ENCODE measurements at places on chromosomes 2 and 18.

- DNase-seq, result no peak
Measured at GRCh38 chr2:145690183-145690778, 1170.4 kb upstream of the ZEB2 start.

- no peak for DNase-seq
Measured at GRCh38 chr2:239288951-239289511, 111.8 kb downstream of the HDAC4 start.

- DNase-seq, result no peak
Measured at GRCh38 chr18:74477771-74478170, 18.4 kb upstream of the CNDP2 start.

DNA sequence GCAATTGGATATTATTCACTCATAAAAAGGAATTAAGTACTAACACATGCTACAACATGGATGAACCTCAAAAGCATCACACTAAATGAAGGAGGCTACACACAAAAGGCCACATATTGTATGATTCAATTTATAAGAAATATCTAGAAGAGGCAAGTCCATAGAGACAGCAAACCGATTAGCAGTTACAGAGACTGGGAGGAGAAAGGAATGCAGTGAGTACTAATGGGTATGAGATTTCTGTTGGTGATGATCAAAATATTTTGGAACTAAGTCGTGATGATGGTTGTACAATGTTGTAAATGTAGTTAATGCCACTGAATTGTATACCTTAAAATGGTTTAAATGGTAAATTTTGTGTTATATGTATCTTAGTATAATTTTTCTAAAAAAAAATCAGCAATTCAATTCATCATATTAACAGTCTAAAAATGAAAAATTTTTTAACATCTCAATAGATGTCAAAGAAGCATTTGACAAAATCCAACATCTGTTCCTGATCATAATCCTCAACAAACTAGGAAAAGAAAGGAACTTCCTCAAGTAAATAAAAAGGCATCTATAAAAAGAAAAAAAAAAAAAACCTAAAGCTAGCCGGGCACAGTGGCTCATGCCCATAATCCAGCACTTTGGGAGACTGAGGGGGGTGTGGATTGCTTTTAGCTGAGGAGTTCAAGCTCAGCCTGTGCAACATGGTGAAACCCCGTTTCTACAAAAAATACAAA lies 98.1 kb downstream of the TGIF1 start:
- DNase-seq, result no peak

DNA sequence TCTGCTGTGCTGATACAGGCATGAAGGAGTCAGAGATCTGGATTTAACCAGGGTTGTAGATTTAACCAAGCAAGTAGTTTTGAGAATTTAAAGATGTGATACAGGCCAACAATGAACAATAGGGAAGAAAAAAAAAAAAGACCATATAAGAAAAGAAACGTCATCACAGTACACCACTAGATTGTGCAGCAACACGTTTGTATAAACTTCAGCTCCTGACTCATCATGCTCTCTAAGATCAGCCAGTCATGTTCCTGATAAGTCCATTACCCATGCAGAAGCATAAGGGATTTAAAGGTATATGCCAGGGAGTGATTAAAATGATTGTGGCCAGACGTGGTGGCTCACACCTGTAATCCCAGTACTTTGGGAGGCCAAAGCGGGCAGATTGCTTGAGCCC lies 22.3 kb upstream of the ERICH2 start:
- DNase-seq, result no peak

- DNase-seq, result no peak
Measured at GRCh38 chr2:88738271-88738670, 46.8 kb downstream of the RPIA start.

DNA sequence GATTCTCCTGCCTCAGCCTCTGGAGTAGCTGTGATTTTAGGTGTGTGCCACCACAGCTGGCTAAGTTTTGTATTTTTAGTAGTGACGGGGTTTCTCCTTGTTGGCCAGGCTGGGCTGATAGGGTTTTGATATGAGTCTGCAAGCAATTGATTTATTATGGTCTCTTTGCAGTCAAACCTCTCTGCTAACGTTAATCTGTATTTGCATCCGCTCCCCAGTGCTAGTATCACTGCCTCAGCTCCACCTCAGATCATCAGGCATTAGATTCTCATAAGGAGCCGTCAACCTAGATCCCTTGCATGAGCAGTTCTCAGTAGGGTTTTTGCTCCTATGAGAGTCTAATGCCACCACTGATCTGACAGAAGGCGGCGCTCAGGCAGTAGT lies 19.0 kb downstream of the HAT1 start:
- no peak for DNase-seq

DNA sequence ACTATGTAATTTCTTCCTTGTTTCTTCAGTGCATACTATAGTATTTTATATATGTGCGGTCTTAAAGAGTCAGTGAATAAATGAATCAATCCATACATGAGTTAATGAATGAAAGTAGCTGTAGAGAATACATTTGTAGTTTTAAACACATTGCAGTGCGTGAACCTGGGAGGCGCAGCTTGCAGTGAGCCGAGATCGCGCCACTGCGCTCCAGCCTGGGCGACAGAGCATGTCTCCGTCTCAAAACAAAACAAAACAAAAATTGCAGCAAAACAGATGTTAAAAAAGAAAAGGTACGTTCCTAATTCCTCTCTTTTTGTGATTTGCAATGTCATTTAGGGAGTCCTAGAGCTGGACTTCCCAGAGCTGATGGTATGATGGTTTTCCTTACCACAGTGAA lies 1144.8 kb upstream of the FANCL start:
- no peak for DNase-seq

- no peak for DNase-seq
Measured at GRCh38 chr2:146481629-146482028, 1363.2 kb upstream of the ACVR2A start.

GRCh38 chr2:56318147-56318546 lies 134.4 kb downstream of the CCDC85A start:
- DNase-seq, result no peak

GRCh38 chr2:219707496-219708285 lies 80.3 kb downstream of the SLC4A3 start:
- no peak for DNase-seq

DNA sequence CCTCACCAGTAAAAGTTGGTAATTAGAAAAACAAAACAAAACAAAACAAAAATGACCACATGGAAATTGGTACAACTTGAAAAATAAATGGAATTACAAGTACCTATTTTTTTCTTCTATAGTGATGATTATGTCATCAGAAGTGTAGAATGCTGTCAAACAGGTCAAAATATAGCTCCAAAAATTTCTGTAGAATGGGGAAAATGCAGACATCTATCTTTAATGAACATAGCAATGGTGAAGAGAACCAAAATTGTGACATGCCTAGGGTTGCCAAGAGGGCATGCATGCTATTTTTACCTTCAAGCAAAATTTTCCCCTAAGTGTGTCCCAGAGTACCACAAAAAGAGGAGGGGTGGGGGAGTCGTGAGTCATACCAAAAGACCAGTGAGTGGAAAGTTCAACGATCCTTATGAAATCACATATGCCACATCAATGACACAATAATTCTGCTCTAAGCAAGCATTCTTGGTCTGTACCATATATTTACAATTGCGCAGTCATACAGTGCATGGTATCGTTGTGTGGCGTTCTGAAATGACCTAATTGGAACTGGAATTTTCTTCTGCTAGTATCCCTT lies 1436.4 kb downstream of the SUCLG1 start:
- no peak for DNase-seq

- DNase-seq, result no peak
Measured at GRCh38 chr18:44423814-44424644, 256.7 kb upstream of the SETBP1 start.

DNA sequence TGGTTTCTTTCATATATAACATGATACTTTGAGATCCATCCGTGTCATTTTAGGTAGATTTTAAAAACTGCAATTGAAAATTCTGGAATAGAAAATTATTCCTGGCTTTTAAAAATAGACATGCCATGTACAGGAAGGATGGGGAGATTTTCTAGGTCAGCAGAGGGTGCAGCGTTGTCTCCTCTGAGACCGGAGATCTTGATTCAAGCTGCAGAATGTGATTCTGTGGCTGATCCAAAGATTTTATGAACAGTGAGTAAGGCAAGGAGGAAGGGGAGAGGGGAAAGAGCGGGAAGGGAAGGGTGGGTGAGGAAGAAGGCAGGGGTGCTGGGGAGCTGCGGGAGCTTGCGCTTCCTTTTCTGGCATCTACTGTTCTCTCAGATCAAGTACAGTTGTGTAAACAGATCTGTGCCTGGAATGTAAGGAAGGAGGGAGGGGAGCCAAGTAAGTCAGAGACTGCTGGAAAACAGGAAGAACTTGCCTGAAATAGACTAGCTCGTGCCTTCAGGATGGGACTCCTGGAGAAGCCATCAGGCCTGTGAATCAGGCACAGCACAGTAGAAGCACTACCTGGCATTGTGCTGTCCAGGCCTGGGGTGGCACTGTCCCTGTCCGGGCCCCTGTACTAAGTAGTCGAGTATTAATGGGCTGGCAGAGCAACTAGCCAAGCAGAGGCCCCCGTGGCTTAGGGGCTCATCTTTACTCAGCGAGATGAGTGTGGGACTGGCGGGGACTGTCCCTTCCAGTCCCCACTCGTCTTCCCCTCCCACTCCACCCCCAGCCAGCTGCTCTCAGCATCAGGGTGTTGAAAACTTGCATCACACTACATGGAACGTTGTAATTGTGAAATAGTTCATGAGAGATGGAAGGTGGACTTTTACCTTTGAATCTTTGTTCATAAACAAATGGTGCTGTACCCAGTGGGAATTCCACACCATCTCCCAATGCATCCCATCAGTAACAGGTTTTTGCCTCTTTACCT lies 163.5 kb downstream of the UXS1 start:
- DNase-seq, result no peak

- DNase-seq, result peak; percentile 79
Measured at GRCh38 chr2:240435457-240435947, at the start of gene GPC1. Gene GPC1 (plus strand): TSS chr2:240435663. CDS start chr2:240435919, 256 bp downstream.

DNA sequence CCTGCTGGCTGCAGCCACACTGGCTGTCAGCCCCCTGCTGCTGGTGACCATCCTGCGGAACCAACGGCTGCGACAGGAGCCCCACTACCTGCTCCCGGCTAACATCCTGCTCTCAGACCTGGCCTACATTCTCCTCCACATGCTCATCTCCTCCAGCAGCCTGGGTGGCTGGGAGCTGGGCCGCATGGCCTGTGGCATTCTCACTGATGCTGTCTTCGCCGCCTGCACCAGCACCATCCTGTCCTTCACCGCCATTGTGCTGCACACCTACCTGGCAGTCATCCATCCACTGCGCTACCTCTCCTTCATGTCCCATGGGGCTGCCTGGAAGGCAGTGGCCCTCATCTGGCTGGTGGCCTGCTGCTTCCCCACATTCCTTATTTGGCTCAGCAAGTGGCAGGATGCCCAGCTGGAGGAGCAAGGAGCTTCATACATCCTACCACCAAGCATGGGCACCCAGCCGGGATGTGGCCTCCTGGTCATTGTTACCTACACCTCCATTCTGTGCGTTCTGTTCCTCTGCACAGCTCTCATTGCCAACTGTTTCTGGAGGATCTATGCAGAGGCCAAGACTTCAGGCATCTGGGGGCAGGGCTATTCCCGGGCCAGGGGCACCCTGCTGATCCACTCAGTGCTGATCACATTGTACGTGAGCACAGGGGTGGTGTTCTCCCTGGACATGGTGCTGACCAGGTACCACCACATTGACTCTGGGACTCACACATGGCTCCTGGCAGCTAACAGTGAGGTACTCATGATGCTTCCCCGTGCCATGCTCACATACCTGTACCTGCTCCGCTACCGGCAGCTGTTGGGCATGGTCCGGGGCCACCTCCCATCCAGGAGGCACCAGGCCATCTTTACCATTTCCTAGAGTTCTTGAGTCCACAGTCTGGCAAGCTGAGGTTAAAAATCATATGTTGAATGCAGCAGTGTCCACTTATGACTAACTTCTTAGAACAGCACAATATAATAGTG lies 741 bp downstream of the GPR148 start:
- no peak for DNase-seq

GRCh38 chr18:55839343-55839742 lies 251.4 kb upstream of the TCF4 start:
- no peak for DNase-seq

DNA sequence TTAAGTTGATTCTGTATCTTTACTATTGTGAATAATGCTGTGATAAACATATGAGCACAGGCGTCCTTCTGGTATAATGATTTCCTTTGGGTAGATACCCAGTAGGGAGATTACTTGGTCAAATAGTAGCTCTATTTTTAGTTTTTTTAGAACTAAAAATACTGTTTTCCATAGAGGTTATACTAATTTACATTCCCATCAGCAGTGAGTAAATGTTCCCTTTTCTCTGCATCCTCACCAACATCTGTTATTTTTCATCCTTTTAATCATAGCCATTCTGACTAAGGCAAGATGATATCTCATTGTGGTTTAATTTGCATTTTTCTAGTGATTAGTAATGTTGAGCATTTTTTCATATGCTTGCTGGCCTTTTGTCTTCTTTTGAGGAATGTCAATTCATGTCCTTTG lies 35.1 kb downstream of the PMS1 start:
- no peak for DNase-seq

GRCh38 chr2:109513749-109514588 lies 99.8 kb downstream of the SEPTIN10 start:
- no peak for DNase-seq

GRCh38 chr2:195495351-195495750 lies 161.7 kb upstream of the SLC39A10 start:
- no peak for DNase-seq

DNA sequence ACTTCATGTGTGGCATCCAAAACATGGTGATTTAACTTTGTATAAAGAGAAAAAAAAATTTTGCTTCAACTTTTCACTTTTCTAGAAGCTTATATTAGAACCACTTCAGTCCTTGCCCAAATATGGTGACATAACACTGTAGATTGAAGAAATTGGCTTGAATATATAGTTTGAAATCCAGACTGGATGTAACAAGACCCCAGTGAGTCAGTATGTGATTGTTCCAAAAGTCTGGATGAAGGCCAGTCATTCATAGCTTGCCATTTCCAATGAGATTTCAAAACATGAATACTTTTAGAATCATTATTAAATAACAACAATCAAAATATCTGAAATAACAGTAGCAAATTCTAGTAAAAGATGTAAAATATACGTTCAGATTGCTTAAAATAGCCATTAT lies 104.8 kb upstream of the FN1 start:
- DNase-seq, result no peak

GRCh38 chr2:233446606-233447305 lies 92.5 kb downstream of the DGKD start:
- no peak for DNase-seq

GRCh38 chr2:202115479-202115971 lies 42.5 kb downstream of the KIAA2012 start:
- DNase-seq, result no peak

DNA sequence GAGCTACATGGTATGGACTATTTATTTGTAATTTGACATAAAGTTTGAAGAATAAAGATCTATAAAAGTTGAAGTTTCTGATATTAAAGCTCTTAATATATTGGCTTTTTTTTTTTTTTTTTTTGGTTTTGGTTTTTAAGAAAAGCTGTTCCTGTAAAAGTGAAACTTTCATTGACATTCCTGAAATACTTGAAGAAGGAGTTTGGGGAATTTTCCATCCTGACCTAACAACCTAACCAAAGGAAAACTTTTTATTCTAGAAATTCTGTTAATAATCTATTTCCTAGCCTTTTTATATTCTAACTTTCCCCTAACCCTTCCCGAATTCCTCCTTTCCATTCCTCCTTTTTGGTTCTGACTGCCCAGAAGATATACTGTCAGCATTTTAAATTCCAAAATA lies 83.7 kb downstream of the ACSL3 start:
- no peak for DNase-seq

GRCh38 chr2:64404002-64404731 lies 49.8 kb upstream of the LGALSL start:
- peak; percentile 25 for DNase-seq

- DNase-seq, result no peak
Measured at GRCh38 chr2:202373490-202373889, 2.6 kb upstream of the BMPR2 start.

- peak; percentile 38 for DNase-seq
Measured at GRCh38 chr2:120764991-120765677, 29.5 kb downstream of the GLI2 start.
